Amygdala (tissue), 56 donors: ENCODE measurements at places on chromosomes 1 and 21.

GRCh38 chr1:40315239-40315794 is 1.8 kb downstream of the COL9A2 start:
- peak; percentile 82 for DNase-seq

- DNase-seq: no peak
Observed at GRCh38 chr21:45086337-45086958, 12.1 kb downstream of the ADARB1 start.

- no peak for DNase-seq
Observed at GRCh38 chr1:220889333-220889732, 10.1 kb downstream of the HLX start.

GRCh38 chr1:81197591-81197990 is 603.1 kb upstream of the ADGRL2 start:
- DNase-seq: no peak

DNA sequence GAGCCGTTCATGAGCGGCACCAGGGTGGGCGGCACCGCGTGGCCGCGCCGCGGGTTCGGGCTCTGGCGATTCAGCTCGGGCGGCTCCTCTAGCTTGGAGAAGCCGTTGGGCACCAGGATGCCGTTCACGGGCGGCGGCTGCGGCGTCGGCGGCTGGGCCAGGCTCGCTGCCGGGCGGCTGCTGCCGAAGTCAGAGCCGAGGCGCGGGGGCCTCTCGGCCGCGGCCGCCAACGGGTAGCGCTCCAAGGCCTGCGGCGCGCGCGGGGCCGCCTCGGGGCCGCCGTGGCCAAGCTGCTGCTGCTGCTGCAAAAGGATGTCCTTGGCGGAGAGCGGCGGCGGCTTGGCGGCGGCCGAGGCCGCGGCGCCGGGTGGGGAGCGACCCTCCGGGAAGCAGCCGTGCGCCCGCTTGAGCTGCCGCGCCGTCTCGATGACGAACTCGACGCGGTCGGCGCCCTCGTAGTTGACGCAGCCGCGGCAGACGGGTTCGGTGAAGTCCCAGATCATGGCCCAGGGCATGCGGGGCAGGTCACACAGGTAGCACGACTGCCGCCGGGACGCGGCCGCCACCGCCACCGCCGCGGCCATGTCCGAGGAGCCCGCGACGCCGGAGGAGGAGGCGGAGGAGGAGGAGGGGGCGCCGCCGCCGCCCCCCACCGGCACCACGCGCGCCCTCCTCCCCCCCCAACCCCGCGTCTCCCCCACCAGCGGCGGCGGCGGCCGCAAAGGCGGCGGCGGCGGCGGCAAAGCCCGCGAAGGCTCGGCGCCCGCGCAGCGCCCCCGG is 877 bp downstream of the IRF2BP2 start:
- DNase-seq: peak; percentile 22

DNA sequence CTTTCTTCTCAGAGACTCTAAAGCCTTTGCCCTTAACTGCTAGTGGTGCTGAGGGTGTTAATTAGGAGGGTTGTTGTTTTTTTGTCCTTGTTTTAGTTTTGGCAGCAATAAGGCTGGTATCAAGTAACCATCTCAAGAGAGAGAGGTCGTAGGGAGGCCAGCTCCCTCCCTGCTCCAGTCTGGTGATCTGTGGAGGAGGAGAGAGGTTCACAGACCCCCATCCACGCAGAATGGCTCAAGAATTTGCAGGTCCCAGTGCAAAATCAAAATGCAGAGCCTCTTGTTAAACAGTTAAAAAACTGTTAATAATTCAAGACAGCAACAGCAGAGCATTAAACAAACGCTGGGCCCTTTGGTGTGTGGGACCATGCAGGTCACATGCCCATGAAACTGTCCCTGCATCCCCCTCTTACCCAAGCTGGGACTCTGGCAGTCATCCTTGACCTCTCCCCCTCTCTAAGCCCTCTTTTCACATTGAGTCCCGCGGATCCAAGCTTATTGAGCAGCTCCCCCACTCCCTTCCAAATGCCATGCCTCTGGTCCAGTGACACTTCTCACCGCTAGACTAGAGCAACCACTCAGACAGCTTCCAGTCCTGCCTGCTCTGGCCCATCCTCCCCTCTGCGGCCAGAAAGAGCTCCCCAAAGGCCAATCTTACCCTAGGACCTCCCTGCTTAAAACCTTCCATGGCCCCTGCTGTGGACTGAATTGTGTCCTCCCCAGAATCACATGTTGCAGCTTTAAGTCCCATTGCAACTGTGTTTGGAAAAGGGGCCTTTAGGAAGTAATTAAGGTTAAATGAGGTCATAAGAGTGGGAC is 47.7 kb upstream of the RPL11 start:
- DNase-seq: no peak

DNA sequence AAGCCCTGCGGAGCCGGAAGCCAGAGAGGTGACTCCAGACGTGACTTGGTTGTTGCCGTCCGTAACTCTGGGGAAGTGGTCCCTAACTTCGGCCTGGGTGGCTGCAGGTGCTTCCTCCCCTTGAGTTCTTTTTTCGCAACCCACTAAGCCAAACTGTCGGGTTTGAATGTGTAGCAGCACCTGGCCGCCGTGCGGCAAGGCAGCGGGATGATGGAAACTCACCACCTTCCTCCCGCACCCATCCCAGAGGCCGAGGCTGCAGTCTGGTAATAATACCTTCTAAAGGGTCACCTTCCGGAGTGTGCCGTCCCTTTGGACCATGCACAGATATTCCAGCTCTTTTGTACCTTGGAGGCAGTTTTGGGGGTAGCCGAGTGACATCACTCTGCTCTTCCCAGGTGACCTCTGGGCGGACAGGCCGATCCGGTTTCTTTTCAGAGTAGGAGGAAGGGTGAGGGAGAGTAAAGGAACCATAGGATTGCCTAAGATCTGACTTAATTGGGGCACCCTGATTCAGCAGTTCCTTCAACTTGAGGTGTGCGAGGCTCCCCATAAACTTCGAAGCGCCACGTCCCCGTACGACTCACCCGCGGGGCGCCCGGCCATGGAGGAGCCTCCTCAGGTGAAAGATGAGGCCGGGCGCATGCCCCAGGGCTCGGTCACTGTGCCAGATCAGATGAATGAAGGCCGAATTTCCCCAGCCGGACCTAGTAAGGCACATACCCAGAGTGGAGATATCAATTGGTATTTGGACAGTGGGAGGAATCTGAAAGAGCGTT is 1.0 kb downstream of the KCNK1 start:
- DNase-seq: peak; percentile 16

- DNase-seq: no peak
Observed at GRCh38 chr1:194076646-194077045, 890.2 kb upstream of the B3GALT2 start.

- no peak for DNase-seq
Observed at GRCh38 chr1:162905174-162906158, 44.5 kb upstream of the CCDC190 start.
